ENCODE measurements at places on chromosomes 2 and 18.

DNA sequence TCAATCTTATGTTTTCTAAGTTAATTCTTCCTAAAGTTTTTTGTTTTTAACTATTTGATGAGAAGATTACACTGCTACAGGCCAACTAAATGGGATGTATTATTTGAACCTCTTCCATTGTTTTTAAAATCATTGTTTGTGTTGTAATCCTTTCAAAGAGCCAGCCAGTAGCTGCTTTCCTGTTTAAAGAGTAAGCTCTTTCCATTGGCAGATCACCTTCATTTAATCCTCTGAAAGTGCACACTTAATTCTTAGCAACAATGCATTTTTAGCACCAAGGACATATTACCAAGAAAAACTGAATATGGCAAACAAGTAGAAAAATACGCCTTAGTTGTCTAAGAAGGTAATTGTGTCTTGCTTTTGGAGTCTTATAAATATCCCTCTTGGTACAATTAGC is 54.0 kb downstream of the MEIS1 start:
- no peak for DNase-seq

DNA sequence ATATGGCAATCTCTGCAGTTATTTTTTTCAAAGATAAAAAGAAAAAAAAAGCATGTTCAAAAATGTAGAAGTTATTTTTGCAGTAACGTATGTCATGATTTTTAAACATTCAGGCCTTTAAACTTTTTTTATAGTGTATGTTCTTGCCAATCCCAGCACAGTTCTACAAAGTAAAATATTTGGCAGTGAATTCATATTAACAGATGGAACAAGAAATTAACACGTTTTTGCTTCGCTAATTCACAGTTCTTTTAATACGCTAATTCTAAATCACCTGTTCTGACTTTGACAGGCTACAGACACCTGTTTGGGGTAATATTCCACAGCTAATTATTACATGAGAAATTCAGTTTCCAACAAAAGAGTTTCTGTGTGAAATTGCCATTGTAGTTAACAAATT is 183.2 kb downstream of the ARHGAP15 start:
- no peak for DNase-seq

GRCh38 chr2:39733070-39733674 is 45.9 kb downstream of the THUMPD2 start:
- DNase-seq, result no peak

- no peak for DNase-seq
These were observed 15.4 kb downstream of the MGAT5 start for GRCh38 chr2:134269230-134269629.

DNA sequence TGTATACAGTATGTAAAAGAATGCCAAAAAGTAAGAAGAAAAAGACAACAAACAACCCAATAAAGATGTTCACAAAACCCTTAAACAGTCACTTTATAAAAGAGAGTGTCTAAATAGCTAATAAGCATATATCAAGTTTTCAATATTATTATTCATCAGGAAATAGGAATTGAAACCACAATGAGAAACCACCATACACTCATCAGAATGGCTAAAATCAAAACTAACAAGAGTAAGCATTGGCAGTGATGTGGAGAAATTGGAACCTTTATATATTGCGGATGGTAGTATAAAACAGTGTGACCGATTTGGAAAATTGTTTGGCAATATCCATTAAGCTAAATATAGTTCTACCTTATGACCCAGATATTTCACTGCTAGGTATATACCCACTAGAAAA is 20.5 kb upstream of the TGFA start:
- DNase-seq, result no peak

DNA sequence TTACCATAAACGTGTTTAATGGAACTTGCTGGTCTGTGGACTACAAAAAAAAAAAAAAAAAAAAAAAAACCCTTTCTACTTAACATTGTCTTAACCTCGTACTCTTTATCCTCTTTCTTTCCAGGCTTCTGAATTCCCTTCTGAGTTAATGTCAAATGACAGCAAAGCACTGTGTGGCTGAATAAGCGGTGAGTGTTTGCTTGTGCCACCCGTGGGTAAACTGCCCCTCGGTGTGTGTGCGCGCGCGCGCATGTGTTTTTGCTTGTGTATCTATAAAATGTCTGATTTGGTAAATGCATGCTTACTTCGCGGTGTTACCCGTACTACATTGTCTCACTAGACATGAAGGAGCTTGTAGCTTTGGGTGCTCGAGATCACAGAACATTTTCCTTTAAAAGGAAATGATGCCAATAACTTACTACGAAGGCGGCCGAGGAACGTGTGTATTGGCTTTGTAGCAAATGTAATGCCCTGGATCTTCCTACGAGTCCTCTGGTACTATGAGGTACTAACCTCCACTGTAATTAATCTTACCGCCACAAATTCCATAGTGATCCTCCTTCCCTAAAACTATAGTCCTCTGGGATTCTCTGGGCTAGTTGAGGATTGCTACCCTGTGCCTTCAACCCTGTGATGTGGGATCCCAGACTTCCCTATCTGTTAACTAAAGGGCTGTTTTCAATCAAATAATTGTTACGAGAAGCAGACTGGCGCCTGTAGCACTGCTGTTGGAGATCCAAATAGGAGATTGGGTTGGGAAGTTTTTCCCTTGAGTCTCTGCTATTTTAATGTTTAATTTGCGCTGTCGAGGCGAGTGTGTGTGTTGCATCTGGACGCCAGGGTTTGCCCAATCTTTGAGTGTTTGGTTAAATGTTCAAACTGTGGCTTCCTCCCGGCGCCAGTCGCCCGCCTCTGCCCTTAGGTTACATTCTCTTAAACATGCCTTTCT is 1.1 kb downstream of the ID2 start:
- DNase-seq, result no peak

DNA sequence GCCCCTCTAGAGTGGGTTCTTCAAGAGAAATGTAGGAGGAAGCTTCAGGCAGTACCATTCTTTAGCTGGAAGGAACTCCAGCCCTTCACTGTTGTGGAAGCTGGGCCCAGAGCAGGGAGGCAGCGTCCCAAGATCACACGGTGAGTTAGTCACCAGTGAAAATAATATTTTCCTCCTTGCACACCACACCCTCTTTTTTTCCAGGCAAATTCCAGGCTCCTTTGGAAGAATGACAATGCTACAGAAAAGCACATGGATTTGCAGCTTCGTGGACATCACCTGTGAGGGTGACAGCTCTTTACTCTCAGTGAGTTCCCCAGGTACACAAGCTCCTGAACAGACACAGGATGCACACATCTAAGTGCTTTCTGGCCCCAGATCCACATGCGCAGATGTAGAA is 157.1 kb downstream of the COL6A3 start:
- no peak for DNase-seq

- no peak for DNase-seq
These were observed 129.2 kb downstream of the IKZF2 start for GRCh38 chr2:213021971-213022899.

- no peak for DNase-seq
These were observed 105.9 kb upstream of the HS6ST1 start for GRCh38 chr2:128424406-128425171.

DNA sequence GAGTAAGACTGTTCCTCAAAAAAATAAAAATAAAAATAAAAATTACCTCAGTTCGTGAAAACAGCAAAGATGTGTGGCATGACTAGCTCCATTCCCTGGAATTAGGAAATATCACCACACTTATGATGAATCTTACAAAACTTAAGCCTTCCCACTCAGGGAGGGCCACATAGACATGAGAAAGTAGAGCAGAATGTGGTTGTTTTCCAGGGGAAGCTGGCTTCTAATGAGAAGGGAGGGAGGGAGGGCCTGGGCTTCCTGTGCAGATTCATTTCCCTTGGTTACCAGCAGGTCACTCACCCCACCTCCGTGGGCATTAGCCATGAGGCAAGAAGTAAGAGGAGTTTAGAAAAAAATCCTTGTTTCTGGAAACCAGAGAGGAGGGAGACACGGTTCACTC is 95.9 kb upstream of the RMDN2 start:
- DNase-seq, result no peak

DNA sequence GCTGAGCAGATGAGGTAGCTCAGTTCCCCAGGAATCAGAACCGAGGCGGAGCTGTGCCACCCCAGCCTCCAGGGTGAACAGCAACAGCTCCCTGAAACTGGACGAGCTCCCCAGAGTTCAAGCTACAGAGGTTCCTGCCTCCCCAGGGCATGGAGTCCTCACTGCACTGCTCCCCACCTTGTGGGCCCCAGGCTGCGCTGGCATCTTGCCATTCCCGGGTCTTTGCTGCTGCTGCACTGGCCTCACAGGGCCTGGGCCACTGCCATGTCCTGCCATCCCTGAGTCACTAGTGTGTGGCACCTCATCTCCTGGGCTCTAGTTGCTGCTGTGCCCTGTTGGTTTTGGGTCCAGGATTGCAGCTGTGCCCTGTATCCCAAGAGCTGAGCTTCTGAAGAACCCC is 166.9 kb downstream of the SNTG2 start:
- no peak for DNase-seq

GRCh38 chr2:128522829-128523228 is 204.2 kb upstream of the HS6ST1 start:
- no peak for DNase-seq

- DNase-seq, result no peak
These were observed 163.8 kb upstream of the MEX3C start for GRCh38 chr18:51361130-51361860.

DNA sequence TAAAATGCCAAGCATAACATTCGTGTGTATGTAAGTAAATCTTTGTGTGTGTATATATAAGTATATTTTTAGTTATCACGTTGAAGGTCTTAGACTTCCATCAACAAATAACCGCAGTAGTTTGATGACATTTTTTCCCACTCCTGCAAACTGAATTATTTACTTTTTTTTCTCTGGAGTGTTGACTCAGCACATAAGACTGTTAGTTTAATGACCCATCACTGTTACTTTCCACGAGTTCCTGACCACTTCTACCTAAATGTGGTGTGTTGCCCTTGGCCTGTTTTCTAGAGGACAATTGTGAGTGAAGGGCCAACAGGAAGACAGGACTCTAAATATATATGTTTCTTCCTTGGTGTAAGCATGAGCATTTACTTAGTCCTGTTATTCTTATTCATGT is 71.3 kb upstream of the TXNDC2 start:
- no peak for DNase-seq

- no peak for DNase-seq
These were observed 220.3 kb downstream of the ATAD2B start for GRCh38 chr2:23706613-23707078.

DNA sequence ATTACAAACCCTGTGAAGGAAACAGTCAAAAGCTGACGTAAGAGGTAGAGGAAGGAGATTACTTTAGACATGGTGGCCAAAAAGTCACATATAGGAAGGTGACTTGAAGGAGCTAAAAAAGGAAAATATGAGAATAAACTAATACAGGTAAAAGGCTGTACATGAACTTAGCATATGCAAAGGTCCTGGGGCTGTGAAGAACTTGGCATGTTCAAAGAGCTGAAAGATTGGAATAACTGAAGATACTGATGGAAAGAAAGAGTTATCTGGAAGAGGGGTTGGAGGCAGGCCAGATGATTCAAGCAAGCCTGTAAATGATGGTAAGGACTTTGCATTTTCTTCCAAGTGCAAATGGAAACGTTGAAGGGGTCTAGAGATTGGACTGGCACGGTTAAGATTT is 13.2 kb downstream of the IL36A start:
- no peak for DNase-seq

GRCh38 chr2:172251231-172251630 is 148.5 kb upstream of the DLX2 start:
- no peak for DNase-seq

GRCh38 chr2:126399001-126399400 is 257.0 kb upstream of the GYPC start:
- no peak for DNase-seq

DNA sequence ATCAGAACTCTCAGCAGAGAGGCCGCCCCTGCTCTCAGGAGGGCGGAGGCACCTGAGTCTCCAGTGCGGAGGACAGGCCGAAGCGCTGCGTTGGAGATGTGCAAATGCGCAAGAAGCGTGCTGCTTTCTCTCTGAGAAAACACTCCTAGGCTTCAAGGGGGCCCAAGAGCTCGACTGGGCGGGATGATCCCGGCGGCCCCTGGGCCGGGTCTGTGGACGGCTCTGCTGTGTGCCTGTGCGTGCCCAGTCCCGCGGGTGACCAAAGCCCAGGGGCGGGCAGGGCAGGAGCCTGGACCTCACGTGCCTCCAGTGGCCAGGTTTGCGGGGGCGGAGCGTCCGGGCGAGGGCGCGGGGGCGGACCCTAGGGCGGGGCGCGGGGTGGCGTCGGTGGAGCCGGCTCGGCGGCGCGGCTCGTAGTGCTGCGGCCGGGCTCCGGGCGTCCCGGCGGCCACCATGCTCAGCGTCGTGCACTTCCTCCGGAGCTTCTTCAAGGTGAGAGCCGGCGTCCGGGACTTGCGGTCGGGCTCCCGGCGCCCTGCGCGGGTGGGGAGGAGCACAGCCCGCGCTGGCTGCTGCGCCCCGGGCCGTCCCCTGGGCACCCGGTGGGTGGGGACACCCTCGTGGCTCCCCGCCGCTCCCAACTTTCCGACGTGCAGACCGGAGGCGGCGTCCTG is at the start of gene ARHGEF4:
ARHGEF4 (plus strand) TSS at position 414 of the 674 bp plus-strand sequence; CDS start at position 454, 40 bp downstream.
- DNase-seq, result peak; percentile 58
